Fibroblast of lung (primary cell): ENCODE measurements at places on chromosomes 13 and 19.
A peak's percentile ranks its signal among the peaks of the same experiment; 100 is the strongest.

GRCh38 chr13:48508011-48508410 is 24.9 kb downstream of the RCBTB2 start:
- no peak for DNase-seq

- DNase-seq: peak; percentile 17
Observed at GRCh38 chr19:13507053-13507611, 853 bp upstream of the CACNA1A start.

- DNase-seq: peak; percentile 85
Observed at GRCh38 chr19:19618219-19619051, at the start of gene PBX4. Gene PBX4, minus strand, starts transcription at chr19:19618687. Its CDS starts 58 bp downstream, at chr19:19618629.

DNA sequence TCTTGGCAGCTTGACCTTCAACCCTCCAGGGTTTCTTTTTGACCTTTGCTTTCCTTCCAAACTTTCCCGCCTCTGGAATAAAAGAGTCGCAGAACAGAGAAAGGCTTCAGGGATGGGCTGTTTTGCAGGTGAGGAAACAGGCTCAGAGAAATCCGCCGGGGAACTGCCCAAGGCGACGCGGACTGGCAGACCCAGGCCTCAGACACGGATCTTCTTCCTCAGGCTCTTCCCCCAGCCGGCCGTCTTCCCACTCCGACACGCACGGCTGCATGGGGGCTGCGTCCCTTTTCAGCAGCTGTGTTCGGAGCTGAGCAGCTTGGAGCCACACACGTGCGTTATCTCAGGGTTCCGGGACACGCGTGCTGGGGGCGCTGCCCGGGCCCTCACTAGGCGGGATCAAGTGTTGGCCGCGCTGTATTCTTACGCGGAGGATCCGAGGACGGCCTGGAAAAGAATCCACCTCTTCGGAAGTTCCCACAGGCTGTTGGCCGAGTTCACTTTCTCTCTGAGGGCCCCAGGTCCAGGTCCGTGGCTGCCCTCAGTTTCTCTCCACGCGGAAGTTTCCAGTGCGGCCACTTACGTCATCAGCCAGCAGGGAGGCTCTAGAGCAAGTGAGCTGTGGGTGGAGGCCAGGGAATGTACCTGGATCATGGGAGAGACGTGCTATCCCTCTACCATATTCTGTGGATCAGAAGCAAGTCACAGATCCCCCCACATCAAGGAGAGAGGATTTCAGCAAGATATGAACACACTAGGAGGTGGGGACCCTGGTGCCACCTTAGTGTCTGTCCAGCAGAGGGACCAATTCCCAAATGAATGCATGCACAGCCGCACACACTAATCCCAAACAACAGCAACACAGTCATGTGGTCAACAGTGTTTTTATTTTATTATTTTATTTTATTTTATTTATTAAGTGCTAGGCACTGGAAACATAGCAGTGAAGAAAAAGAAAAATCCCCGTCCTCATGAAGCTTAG is 100.4 kb downstream of the ING1 start:
- DNase-seq: no peak

DNA sequence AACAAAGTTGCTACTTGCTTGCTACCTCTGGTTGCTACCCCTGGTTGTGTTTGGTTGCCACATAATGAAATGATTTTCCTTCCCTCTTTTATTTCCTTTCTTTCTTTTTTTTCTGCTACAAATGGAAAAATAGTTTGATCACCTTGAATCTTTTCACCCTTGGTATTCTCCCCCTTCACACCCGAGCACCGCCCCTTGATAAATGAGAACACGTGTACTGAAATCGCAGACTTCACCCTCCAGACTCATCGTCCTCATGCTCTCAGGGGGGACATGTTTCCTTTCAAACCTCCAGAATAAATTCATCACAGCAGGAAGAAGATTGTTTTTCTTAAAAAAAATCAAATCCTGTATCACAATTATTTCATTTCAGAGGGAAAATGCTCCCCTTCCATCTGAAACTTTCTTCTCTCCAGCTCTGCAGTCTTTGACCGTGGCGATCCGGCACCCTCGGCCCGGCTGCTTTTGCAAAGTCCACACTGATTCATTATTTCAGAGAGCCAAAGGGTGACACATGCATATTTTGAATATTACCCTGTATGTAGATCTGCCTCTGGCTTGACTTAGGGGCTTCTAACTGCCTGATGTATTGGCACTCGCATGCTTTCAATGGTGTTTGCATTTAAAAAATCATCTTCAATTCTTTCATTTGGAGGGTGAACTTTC is 222.6 kb upstream of the MAB21L1 start:
- DNase-seq: peak; percentile 81

GRCh38 chr13:44068737-44069136 is 189.0 kb downstream of the LACC1 start:
- DNase-seq: peak; percentile 71

DNA sequence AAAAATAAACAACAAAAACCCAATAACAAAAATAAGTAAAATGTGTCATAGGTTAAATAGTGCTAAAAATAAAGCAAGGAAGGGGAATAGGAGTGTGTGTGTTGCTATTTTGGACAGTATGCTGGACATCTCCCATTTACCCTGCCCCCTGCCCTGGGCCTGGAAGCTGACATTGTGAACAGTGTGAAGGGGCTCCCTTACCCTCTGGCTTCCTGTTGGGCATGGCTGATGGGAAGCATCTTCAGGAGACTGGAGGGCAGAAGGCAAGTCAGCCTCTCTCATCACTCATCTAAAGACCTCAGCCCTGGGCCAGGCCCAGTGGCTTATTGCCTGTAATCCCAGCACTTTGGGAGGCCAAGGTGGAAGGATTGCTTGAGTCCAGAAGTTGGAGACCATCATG is 26.7 kb downstream of the KCTD15 start:
- no peak for DNase-seq

DNA sequence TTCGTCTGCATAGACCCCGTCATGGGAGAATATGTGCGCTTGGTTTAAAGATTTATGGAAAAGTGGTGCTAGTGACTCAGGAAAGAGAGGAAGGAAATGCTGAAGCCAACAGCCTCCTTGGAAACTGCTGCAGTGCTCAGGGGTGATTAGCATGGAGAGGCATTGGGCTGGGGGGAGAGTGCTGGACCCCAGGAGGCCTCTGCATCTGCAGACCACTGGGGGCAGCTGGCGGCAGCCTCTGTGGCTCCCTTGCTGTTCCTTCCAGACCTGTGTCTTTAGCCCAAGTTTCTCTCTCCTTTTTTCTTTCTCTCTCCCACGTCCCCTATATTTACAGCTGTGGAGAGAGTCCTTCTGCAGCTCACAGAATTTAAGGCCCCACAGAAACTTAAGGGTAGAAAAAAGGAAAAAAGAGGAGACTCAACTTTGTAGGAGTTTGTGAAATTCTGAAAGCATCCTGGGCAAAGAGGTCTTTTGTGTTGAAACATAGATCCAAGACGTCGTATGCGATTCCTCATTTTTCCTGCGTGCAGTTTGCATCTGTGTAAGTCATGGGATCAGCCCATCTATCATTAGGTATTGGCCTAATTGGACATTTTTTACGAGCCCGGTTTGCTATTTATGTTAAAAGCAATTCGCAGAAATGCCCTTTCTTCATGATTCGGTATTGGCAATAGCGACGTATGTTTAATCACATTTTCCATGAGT is 116.2 kb upstream of the ZNF536 start:
- no peak for DNase-seq

- peak; percentile 68 for DNase-seq
Observed at GRCh38 chr13:71879129-71879535, 12.1 kb upstream of the DACH1 start.

DNA sequence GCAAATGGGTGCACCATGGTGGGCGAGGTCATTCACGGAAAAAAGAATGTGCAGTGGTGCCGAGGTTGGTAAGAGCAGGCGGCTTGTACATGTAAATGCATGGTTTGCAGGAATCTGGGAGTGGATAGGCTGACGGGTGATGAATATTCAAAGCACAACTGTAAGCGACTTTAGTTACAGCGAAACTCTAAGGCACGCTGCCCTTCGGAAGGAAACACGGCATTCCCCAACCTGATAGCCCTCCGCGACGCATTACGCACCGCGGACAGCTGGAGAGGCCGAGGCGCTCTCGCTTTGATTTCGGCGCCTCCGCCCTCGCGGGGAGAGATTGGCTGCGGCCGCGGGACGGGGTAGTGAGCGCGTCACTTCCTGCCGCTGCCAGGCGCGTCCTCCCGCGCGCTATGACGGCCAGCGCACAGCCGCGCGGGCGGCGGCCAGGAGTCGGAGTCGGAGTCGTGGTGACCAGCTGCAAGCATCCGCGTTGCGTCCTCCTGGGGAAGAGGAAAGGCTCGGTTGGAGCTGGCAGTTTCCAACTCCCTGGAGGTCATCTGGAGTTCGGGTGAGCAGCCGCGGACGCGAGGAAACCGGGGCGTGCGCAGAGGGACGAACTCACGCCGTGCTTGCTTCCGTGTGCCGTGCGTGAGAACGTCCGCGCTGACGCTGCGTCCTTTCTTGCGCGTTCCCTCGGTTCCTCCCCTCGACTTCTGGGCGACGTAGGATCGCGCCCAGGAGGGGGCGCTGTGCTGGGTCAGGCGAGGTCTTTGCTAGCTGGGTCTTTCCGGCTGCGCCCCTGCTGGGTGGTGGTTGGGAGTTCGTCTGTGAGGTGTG is at the start of gene NUDT15:
TSS of gene NUDT15 (plus strand) at position 381 of the 828 bp plus-strand sequence. CDS start at position 402, 21 bp downstream.
- peak; percentile 95 for DNase-seq

- DNase-seq: no peak
Observed at GRCh38 chr13:39894586-39894985, 239.1 kb downstream of the COG6 start.

DNA sequence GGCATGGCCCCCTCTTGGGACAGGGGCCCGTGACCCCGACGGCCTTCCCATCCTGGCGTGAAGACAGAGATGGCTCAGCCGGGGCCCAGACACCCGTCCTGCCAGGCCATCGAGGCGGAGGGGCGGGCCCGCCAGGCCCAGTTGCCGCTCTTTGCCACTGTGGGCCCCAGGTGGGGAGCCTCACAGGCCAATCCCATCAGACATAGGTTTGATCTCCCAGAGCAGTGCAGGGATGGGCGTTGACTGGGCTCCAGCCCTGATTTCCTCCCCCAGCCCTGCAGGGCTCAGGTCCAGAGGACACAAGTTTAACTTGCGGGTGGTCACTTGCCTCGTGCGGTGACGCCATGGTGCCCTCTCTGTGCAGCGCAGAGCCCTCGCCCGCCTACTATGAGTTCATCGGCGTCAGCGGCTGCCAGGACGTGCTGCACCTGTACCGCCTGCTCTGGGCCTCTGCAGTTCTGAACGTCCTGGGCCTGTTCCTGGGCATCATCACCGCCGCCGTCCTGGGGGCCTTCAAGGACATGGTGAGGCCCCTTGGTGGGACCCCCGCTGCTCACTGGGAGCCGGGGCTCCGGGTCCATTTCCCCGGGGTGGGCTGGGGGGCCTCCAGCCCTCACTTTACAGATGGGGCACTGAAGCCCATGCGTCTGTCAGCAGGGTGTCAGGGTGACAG is 42.4 kb downstream of the TMEM255B start:
- no peak for DNase-seq

DNA sequence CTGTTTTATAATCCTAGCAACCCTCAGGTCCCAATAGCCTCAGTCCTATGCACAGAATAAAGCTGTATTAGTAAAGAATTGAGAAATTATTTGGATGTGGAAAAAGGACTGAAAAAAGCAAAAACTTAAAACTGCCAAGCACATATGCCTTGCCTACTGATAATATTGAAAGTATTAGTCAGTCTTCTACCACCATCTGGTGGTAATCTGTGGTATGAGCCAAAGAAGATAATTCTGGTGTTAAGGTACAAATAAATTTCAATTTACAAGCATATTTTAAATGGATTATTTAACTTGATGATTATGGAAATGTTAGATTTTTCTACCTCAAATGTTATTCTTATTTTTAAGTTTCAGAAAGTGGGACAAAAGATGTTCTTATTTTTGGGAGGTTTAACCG is 460.3 kb upstream of the KLHL1 start:
- peak; percentile 66 for DNase-seq

- no peak for DNase-seq
Observed at GRCh38 chr19:33268162-33268991, 34.0 kb downstream of the CEBPA start.

GRCh38 chr13:113045251-113046127 is 60.1 kb upstream of the F7 start:
- no peak for DNase-seq

GRCh38 chr13:78603240-78603957 is at the start of gene POU4F1:
Gene POU4F1, minus strand, starts transcription at chr13:78603552. Its CDS starts 226 bp downstream, at chr13:78603326.
- DNase-seq: peak; percentile 26

- DNase-seq: no peak
Observed at GRCh38 chr13:36862002-36862685, 43.1 kb downstream of the RFXAP start.

DNA sequence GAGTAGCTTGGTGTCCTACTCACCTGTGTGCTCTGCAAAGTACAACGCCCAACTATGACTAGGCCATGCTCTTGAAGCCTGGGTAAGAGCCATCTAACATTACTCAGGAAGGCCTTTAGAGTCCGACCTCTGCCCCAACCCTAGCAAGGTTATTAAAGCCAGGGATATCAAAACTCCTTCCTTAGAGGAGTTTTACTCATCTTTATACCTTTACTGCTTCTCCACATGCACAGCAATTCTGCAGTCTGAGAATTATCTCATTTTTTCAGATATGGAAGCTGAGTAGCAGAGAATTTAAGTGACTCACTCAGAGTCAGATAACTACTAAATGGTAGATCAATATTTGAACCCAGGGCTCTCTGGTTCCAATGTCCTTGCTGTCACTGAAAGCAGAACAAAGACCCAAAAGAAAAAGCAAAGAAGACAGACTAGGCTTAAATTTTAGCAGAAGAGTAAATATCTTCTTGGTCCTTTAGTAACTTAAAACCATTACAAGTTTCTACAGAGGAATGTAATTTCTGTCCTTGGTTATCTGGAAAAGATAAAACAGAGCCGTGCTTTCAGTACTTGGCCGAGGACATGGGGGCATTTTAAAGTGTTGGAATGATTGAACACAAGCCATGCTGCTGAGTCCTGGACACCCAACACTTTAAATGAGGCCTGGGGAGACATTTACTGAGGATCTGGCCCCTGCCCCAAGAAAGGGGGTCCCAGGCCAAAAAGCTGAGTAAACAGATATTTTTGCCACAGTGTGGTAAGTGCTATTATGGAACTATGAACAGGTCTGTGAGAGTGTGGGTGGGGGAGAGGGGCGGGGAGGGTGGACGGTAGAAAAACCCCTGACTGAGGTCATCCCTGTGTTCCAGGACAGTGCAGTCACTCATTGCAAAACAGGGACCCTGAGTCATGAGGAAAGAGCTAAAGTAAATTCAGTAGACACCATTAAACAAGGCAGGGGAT is 18.4 kb upstream of the KPNA3 start:
- peak; percentile 55 for DNase-seq

DNA sequence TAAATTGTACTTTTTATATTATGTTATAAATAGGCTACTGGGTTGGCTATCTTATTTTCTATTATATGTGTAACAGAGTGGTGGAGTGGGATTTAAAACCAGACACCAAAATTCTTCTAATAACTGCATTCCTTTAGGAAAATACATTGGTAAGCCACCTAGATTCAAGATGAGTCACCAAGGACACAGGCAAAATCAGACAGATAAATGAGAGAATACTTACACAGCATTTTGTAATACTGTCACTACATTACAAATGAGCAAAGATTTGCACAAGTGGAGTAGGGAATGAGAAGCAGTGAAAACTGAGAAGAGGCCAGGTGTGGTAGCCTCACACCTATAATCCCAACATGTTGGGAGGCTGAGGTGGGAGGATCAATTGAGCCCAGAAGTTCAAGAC is 6.2 kb upstream of the SPART start:
- DNase-seq: no peak
